Anterior cingulate cortex (tissue), 58 donors: ENCODE measurements at places on chromosomes 11 and 22.

GRCh38 chr11:47148903-47149531 lies 27.7 kb downstream of the ARFGAP2 start:
- no peak for DNase-seq

DNA sequence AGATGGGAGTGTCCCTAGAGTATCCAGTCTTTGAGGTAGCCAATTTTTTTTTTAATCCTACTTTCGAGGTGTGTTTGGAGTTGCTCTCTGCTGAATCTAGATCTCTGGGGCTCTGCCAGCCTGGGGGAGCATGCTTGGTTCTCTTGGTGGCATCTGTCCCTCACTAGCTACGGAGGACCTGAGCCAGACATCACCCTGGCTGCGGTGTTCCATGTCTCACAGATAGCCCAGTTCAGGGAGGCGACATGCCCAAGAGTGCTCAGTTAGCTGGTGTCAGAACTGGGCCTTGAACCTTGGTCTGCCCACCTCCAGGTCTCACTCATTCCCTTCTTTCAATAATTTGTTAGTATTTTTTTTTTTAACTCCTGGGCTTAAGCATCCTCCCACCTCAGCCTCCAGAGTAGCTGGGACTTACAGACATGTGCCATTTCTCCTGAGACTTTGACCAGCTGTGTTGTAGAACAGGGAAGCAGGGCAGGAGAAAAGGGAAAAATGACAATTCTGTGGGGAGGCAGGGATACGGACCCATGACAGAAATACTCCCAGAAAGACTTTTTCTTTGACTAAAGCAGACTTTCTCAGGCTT lies 621 bp downstream of the HMOX1 start:
- no peak for DNase-seq

DNA sequence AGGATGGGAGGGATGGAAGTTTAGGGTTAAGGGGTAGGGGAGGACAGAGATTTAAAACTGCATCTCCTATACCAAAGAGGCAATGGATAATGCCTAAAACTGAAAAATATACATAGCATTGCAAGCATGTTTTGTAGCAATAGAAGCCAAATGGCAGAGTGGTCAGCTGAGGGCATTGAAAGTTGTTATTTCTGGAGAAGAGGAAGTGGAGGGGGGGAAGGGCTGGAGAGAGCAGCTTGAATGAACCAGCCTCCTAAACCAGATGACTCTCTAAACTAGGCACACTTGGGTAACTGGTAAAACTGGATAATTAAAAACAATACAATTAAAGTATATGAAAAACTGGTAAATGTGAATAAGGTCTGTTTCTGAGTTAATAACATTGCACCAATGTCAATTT lies 70.3 kb upstream of the TP53I11 start:
- no peak for DNase-seq

DNA sequence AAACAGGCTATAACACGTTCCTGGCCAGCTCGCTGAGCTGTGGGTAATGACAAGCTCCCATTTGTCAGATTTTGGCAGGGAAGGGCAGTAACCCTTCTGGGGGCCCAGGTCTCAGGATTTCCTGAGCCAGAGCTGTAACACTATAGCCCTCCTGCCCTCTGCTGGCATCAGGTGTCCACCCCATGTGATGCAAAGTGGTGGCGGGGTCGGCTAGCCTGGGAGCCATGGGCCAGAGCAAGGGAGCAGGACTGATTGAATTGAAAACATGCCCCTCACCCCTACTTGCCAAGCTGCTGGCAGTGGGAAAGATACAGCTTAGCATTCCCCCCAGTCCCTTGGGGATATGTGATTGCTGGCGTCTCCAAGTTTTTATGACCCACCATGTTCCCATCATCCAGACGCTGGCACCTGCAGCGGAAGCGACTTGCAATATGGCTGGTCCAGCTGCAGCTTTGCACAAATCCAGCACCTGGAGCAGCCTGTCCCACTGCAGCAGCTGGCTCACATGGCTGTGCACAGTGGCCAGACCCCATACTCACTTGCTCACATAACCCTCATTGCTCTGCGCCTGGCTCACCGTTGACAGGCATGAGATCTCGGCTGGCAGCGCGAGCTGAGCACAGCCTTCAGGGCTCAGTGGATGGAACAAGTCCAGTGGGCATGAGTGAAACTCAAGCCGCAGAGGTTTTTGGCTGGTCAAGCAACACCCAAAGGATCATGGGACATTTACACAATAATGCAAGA lies 1147.8 kb downstream of the JRKL start:
- no peak for DNase-seq

DNA sequence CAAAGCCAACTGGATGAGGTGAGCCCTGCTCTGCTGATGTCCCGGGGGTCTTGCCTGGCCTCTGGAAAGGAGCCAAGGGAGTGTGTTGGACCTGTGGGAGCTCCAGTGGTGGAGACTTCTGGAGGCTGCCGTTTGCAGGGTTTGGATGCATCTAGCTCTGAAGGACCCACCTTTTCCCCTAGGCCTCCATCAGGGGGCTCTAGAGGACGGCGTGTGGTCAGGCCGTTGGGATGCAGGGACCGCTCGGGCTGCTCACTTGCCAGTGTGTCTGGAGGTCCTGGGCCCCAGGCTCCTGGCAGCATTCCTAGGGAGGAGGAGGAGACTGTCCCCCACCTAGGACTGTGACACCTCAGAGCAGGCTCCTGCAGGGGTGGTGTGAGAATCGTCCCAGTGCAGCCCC lies 58.3 kb downstream of the PRDM11 start:
- no peak for DNase-seq

DNA sequence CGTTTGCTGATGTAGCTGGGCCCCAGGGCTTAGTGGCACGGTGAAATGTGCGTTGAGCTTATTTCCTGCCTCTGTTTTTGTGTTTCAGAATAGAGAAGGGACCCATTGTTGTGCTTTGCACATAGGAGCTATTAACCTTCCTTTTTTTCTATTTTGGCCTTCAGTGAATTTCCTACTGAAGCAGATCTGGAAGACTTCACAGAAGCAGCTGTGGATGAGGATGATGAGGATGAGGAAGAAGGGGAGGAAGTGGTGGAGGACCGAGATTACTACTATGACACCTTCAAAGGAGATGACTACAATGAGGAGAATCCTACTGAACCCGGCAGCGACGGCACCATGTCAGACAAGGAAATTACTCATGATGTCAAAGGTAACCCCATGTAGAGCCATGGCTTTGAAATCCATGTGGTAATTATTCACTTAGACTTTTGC lies 37.4 kb upstream of the ST14 start:
- no peak for DNase-seq

- DNase-seq = no peak
These were observed 380.2 kb downstream of the OR4C45 start for GRCh38 chr11:50412832-50413231.

DNA sequence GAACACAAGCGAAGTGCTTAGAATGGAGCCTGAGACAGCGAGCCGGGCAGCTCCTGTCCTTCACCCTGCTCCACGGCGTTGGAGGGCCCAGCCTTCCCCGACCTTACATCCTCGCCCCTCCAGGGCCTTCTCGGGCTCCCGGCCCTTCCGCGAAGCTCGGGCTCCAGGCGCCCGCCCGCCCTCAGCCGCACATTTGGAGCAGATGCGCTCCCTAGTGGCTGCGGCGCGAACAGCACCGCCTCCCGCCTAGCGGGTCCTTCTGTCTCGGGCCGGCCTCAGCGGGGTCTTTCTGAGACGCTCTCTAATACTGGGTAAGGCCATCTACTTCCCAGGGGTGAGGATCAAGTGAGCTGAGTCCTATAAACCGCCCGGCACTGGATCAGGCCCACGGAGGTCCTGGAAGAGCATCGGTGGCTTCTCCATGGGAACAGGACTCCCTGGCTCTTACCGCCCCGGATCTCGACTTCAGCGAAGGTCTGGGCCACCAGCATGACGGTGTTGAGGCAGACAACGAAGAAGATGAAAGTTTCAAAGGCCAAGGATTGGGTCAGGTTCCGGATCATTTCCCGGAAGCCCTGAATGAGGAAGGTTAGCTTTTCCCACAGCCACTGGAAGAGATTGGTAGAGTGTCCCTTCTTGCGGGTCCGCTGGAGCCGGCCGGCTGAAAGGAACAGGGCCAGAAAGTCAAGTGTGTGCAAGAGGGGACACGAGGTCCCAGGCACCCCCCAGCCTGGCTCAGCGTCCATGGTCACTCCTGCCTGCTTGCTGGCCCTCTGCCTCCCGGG lies 3.7 kb downstream of the CATSPER1 start:
- peak; percentile 11 for DNase-seq

DNA sequence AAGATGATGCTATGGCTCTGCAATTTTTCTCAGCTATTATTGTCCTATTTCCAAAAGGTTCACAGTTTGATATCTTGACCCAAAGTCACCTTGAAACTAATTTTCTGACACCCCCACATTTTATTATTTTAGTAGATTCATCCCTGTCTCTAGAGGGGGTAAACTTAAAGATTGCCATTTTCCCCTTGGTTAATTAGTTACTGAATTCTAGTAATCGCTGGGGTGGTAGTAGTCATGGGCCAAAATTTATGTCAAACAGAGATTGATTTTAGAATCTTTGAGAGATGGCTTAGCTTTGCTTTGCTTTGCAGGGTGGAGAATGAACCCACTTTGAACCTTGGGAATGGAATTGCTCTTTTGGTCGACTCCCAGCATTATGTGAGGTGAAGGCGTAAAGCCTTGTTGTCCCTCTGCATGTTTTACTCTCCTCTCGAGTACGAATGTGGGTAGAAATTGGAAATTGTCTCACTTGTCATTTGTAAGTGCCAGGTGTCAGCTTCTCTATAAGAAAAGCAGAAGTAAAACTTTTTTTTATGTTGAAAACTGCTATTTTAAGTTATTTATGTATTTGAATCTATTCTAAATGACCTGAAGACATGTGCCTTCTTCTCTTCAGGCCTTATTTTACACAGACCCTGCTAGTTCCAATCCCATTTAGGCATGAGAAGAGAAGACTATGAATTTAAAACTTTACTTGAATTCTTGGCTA lies 42.4 kb upstream of the RCE1 start:
- DNase-seq = no peak

GRCh38 chr11:71329165-71329510 lies 76.8 kb upstream of the SHANK2 start:
- DNase-seq = no peak

DNA sequence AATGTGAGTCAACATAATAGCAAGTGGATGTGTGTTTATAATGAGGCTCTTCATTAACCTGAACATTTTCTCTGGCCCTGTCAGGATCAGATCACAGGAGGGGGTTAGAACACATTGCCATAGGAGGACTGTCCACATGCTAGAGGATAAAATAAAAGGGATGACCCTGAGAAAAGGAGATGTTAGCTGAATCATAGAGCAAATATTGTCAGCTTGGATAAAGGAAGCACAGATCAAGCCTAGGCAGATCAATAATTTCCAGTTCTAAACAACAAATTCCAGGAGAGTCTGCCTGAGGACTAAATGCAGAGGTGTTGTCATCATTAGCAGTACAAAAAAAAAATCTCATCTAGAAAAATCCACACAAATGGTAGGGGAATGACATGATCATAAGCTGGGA lies 337.9 kb downstream of the LRRC4C start:
- no peak for DNase-seq

DNA sequence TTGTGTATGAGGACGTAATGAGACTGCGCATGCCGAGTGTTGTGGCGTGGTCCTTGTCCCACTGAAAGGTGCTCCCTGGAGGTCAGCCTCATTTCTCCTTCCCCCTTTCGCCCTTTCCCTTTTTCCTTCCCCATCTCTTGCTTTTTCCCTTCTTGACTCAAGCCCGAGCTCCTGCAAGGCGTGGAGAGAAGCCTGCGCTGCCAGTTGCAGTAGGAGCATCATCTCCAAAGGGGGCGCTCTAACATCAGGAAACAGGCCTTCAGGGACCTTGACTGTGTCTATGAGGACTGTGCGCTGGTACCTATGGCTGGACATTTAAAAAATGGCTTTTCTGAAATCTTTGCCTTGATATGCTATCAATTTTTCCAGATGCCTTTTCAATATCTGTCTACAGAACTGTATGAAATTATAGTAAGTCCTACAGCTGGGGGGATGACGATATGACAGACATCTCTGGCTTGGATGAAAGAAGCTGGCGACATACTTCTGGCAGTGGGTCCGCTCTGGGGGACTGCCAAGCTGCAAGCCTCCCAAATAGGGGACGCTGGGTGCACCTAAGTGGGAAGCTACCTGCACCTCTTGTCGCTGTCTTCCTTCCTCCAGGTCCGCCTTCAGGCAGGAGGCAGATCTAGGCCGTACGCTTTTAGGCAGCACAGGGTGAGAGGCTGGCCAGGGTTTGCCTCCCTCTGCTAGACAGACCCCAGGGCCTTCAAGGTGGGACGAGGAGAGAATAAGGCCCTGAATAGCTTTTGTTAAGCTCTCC lies 96.5 kb downstream of the NXPE2 start:
- peak; percentile 52 for DNase-seq

- no peak for DNase-seq
These were observed 24.7 kb downstream of the CPT1A start for GRCh38 chr11:68816917-68817419.

DNA sequence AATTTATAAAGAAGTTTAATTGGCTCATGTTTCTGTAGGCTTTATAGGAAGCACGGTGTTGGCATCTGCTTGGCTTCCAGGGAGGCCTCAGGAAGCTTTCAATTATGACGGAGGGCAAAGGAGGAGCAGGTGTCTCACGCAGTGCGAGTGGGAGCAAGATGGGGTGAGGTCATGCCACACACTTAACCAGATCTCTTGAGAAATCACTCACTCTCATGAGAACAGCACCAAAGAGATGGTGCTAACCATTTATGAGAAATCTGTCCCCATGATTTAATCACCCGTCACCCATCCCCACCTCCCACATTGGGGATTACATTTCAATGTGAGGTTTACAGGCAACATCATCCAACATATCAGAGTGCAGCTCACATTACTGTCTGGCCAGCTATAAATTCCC lies 103.5 kb downstream of the ARHGAP8 start:
- DNase-seq = no peak

GRCh38 chr11:125163431-125164063 lies 1.0 kb upstream of the PKNOX2 start:
- DNase-seq = no peak

DNA sequence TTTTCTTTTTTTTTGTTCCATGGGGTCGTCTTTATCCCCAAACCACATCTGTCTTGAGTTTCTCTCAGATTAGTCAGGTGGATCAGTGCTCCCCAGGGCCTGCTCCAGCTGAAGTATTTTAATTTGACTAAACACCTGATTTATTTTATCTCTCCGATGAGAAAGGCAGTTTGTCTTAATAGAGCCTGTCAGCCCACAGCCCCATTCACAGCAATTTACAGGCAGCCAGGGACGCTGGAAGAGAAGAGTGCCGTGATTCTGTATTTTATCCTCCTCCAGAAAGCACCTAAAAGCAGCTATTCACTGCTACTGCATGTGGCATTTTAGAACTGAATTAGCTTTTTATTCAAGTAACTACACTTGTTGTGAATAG lies 164.5 kb downstream of the SOX6 start:
- no peak for DNase-seq

- no peak for DNase-seq
These were observed 19.3 kb upstream of the CD5 start for GRCh38 chr11:61082931-61083531.
